Activated T-cell treated with anti-CD3 and anti-CD28 coated beads, Interleukin-2, amount 50 U/mL, for 72 hours (primary cell): ENCODE measurements at places on chromosomes 6 and 20.

DNA sequence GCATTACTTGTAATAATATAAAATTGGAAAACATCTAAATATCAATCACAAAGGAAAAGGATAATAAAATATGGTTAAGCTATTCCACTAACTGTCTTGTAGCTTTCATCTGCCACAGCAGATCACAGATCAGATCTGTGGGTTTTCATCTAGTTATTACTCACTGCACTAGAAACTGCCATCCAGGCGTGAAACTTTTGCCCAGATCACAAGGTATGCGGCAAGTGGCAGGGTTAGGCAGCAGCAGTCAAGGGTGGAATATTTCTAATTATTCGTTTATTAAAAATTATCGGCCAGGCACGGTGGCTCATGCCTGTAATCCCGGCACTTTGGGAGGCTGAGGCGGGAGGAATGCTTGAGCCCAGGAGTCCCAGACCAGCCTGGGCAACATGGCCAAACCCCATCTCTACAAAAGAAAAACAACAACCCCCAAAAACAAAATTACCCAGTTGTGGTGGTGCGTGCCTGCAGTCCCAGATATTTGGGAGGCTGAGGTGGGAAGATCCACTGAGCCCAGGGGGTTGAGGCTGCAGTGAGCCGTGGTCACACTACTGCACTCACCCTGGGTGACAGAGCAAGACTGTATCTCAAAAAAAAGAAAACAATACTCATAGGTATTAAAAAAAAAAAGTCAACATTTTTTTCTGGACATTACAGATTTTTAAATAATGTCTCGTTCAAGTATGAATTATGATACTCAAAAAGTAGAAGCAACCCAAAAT, 32.1 kb downstream of the BEND3 start:
- no peak for DNase-seq

DNA sequence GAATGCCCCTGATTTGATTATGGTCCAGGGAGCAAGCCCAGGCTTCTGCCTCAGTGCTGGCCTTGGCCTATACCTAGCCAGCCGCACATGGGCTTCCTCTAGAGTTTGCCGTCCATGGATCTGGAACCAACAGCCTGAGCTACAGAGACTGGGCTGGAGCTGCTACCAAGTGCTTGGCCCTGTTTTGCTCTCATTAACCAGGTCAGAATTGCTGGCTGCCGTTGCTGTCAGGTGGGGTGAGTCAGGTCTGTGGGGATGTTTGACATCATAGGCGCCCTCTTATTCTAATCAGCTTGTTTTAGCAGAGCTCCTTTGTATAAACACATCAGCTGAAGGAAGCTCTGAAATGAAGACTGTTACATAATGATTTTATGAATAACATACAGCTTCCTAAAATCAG, 83.1 kb upstream of the PHACTR2 start:
- peak; percentile 3 for DNase-seq

GRCh38 chr6:169277619-169278018, 24.0 kb upstream of the THBS2 start:
- no peak for DNase-seq

DNA sequence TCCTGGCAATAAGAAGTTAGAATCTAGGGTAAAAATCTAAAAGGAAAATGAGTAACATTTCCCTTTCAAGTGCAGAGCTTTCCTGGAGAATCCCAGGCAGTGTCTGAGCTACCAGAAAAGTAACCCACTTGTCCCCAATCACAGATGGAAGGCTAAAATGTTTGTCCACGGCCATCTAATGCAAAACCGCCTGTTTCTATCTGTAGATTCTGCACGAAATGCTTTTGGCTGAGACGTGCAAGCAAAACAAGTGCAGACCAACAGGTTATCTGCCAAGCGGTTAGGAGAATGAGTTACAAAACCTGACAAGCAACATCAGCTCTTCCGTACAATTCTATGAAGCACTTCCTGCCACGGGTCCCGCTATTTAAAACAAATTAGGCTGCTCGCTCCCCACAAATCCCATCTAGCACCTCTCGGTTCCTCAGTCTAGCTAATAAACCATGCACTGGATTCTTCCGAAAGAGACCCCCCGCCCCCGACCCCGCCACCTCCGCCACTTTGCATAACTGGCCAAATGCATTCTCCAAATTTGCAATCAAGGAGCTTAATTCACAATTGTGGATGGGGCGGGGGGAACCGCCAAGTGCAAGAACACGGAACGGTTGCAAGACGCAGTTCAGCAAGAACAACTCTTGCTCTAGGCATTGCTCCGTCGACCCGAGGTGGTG, 1.4 kb downstream of the ELOVL5 start:
- no peak for DNase-seq

- DNase-seq = peak; percentile 7
These were observed 378.8 kb downstream of the QKI start for GRCh38 chr6:163793011-163793983.
